Activated CD4-positive, CD25-positive, alpha-beta regulatory T cell treated with anti-CD3 and anti-CD28 coated beads, Interleukin-2, amount 50 U/mL, for 16 hours (primary cell): ENCODE measurements at places on chromosomes 6 and 20.

DNA sequence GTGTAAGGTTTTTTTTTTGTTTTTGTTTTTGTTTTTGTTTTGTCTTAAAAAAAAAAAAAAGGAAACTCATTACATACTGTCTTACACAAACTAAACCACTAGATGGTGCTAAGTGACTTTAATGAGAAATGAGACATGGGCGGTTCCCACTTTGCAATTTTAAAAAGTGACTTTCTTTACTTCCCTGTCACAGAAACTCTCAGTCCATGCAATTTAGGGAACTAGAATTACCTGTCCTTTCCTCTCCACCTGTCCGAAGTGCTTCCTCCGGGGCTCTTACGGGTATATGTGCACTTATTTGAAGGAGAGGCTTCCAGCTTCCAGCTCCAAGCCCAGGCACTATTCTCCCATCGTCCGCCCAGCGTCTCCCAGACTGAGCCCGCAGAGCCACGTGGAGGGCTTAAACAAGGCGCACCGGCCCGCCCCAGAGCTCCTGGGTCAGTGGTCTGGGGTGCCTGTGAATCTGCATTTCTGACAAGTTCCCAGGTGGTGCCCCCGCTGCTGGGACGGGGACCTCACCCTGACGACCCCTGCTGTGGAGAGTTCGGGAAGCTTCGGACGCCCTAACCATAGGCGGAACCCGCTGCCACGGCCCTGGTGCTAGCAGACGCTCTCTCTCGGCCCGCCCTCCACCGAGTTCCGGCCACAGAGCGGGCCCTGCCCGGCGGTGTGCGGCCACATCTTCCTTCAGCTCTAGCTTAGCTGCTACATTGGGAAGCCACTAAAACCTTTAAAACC is 26.1 kb downstream of the BFSP1 start:
- no peak for DNase-seq

DNA sequence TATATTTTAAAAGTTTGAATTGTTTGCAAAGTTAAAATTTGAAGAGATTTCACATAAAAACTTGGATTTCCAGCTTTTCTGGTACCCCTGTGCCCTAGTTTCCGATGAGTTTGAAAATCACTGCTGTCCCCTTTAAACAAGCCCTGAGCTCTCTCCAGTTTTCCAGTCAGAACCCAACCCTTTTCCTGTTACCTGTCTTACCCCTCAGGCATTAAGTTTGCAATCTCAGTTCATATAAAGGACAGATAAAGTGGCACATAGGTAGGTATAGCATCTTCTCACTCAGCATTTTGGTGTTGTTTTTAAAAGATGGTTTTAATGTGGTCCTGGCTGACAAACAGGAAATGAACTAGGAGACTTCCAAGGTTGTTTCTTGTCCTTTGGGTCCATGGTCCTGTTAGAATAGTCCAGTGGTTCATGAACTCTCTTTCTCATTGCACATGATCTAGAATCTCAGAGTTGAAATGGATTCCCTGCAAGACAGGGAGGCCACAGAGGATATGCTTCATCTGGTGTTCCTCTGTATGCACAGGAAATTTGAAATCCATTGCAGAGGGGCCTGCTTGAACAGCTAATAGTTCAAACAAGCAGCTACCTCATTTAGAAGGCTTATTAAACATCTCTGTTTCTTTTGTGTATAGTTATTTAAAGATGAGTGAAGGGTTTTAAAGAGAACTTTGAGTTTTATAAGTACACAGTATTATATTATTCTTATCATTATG is 82.7 kb downstream of the JAG1 start:
- no peak for DNase-seq

DNA sequence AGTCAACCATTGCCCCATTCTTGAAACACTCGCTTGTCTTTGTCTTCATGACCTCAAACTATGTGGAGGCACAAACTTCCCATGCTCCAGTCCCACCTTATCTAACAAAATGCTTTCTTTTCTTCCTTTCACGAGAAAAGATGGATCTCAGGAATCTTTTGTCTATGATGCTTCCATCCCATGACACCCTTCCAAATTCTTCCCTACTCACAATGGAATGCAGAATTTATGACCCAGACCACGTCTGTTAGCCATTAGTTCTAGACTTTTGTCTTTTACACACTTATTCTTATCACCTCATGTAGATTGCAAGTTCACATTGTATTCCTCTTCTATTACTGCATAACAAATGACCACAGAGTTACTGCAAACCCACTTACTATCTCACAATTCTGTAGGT is 24.2 kb upstream of the LAMP5 start:
- no peak for DNase-seq

- DNase-seq: no peak
These were observed 34.2 kb upstream of the FRMD1 start for GRCh38 chr6:168113226-168113625.

GRCh38 chr20:51569815-51570738 is 27.6 kb upstream of the NFATC2 start:
- no peak for DNase-seq

DNA sequence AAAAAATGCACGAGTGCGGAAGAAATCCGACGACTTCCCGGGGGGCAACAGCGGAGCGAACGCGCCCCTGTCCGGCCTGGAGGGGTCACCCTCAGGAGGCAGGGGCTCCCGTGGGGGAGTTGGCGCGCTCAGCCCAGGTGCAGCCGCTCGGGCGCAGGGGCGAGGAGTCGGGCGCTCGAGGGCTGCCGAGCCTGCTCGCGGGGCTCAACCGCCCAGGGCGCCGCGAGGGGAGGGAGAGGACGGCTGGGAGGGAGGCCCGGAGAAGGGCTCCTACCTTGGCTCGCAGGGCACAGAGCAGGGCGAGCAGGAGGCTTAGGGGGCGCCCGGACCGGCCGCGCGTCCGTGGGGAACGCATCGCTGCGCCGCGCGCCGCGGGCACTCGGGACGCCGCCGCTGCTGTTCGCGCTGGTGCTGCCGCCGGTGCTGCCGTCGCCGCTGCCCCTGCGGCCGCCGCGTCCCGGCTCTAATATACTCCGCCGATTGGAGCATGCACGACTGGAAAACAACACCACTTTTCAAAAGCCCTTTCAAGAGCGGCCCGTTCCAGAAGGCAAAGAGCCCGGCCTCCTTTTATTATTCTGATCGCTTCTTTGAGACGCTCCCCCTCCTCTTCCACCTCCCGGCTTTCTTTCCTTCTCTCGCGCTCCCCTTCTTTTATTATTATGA is 490 bp downstream of the JAG1 start:
- DNase-seq: no peak

- DNase-seq: no peak
These were observed 43.0 kb downstream of the BACH2 start for GRCh38 chr6:90253631-90254030.

GRCh38 chr6:159130846-159131245 is 38.4 kb upstream of the FNDC1 start:
- no peak for DNase-seq

GRCh38 chr6:4653141-4653540 is 123.1 kb upstream of the CDYL start:
- no peak for DNase-seq

DNA sequence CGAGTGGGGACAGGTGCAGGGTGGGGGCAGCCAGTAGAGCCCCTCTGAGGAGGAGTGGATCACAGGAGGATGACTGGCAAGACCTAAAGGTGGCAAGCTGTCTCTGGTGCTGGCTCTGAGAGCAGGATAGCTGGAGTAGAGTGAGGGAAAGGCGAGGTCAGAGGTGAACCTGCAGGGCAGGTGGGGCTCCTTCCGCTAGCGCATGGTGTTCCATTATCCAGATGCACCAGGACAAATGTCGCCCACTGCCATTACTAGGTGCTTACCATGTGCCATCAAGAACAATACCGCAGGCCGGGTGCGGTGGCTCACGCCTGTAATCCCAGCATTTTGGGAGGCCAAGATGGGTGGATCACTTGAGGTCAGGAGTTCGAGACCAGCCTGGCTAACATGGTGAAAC is 18.3 kb upstream of the FAM110A start:
- DNase-seq: no peak
